ENCODE measurements at places on chromosomes 7 and 10.

GRCh38 chr10:132878091-132878729 is 64.2 kb downstream of the CFAP46 start:
- no peak for DNase-seq

- no peak for DNase-seq
Measured at GRCh38 chr10:66294538-66294937, 631.3 kb upstream of the LRRTM3 start.

DNA sequence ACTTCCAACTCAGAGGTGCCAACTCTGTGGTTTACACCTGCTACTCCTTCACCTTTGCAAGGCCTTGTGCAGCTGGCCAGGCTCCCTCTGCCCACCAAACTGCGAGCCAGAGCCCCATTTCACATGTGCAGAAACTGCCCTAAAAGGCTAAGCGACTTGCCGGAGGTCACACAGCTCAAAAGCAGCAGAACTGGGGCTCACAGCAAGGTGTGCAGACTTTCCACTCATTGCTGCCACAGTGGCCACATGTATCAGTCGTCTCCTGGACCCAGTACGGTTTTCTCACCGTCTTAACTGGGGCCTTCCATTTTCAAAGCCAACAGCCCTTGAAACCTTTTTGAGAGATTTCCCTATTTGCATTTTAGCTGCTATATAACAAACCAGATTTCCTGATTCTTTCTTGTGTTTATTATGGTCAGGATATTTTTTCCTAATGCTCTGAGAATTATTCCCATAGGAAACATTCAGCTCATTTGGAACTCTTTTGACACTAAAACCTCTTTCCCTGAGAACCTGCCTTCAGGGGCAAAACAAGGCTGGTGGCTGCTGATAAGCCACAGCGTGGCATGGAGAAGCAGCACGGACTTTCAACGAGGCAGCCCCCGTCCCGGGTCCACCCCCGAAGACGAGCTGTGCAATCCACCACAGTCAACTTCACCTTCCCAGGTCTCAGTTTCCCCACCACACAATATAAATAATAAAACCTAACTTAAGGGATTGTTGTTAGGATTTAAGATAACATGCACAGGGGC is 29.9 kb downstream of the SORBS1 start:
- no peak for DNase-seq

- no peak for DNase-seq
Measured at GRCh38 chr7:39421251-39421650, 145.0 kb upstream of the YAE1 start.

GRCh38 chr7:130350945-130351790 is 6.6 kb downstream of the CPA5 start:
- DNase-seq: peak; percentile 30

DNA sequence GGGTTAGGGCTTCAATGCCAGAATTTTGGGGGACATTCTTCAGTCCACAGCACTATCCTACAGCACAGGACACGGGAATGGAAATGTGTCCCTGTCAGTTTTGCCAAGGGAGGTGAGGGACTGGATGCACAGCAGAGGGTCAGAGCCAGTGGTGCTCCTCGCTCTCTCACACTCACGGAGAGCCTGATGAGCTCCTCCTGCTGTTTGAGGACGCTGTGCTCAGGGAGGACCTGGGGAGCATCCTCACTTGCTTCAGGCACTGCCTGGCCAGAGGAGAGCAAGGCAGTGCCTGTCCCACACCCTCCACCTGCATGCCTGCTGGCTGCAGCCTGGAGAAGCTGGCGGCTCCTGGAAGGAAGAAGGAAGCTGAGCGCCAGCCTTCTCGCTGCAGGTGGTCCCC is 58.6 kb downstream of the RAMP3 start:
- no peak for DNase-seq

- DNase-seq: no peak
Measured at GRCh38 chr7:151348970-151349369, 7.4 kb downstream of the NUB1 start.

- no peak for DNase-seq
Measured at GRCh38 chr10:26579256-26580063, 118.0 kb upstream of the PDSS1 start.

- no peak for DNase-seq
Measured at GRCh38 chr7:107966711-107967110, 36.2 kb downstream of the LAMB1 start.

Data from activated CD8-positive, alpha-beta T cell treated with anti-CD3 and anti-CD28 coated beads for 36 hours (primary cell).